Fibroblast of the conjunctiva (primary cell): ENCODE measurements at places on chromosomes 11 and 22.

DNA sequence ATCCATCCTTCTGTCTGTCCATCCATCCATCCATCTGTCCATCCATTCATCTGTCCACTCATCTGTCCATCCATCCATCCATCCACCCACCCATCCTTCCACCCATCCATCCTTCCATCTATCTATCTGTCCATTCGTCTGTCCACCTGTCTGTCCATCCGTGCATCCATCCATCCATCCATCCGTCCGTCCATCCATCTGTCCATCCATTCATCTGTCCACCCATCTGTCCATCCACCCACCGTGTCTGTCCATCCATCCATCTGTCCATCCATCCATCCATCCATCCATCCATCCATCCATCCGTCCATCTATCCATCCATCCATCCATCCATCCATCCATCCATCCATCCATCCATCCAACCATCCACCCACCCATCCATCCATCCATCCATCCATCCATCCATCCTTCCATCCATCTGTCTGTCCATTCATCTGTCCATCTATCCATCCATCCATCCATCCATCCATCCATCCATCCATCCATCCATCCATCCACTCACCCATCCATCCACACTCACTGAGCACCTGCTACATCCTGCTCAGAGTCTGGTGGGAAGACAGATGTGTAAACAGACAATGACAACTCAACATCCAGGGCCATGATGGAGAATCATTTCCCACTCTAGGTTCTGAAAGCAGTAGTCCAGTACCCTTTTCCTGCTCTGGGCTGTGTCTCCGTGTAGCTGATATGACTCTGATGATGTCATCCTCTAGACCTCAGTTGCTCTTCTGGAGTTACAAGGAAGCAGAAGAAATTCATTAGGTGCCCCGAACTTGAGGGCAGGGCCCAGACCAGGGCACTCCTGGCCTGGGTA, 30.8 kb upstream of the MYEOV start:
- DNase-seq: no peak

DNA sequence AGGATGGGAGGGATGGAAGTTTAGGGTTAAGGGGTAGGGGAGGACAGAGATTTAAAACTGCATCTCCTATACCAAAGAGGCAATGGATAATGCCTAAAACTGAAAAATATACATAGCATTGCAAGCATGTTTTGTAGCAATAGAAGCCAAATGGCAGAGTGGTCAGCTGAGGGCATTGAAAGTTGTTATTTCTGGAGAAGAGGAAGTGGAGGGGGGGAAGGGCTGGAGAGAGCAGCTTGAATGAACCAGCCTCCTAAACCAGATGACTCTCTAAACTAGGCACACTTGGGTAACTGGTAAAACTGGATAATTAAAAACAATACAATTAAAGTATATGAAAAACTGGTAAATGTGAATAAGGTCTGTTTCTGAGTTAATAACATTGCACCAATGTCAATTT, 70.3 kb upstream of the TP53I11 start:
- no peak for DNase-seq

GRCh38 chr11:120707663-120708062, 196.1 kb downstream of the GRIK4 start:
- DNase-seq: no peak

DNA sequence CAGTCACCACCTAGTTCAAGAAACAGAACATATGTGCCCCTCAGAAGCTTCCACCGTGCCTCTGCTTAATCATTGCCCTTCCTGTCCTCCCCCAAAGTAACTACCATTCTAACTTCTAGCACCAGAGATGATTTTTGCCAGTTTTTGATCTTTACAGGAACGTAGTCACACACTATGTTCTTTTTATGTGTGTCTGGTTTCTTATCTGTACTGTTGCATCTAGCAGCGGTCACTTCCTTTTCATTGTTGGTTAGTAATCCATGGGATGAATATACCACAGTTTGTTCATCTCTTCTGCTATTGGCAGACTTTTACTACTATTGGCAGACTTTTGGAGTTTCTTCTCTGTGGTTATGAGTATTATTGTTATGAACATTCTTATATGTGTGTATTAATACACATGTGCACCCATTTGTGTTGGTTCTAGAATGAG, 34.6 kb downstream of the SPECC1L start:
- DNase-seq: no peak

- DNase-seq: no peak
Observed at GRCh38 chr22:26097840-26098239, 71.4 kb upstream of the SEZ6L start.

DNA sequence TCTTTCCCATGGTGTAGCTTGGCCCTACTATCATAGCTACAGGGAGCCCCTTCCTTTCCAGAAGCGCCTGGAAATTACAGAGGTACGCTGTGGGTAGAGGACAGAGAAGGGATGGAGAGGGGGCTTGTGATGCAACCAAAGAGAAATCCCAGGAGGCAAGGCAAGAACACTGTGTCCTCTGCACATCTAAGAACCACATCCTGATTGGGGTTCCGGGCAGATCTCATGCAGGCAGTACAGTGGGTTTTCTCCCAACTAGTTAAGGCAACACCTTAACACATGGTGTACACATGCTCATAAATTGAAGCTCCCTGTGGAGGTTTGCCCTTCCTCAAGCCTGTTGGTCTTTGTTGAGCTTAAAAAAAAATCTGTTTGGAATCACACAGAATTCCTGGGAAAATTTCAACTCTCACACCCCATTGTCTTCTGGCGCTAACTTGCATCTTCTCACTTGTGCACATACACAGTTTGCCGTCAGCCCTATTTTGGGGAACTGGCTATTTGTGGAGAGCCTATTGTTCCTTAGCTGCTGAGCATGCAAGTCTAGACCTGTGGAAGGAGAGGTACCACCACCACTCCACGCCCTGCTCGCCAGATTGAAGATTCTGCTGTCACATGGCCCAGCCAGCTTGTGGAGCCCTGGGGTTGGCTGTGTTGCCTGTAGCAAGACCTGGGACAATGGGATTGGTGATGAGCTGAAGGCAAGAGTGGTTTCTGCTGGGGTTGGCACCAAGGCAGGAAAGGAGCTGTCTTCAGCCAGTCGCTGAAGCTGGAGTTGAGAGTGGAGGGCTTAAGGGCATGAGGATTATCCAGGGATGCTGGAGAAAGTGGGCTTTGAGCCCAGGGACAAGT, 52.4 kb downstream of the ALX4 start:
- DNase-seq: no peak

DNA sequence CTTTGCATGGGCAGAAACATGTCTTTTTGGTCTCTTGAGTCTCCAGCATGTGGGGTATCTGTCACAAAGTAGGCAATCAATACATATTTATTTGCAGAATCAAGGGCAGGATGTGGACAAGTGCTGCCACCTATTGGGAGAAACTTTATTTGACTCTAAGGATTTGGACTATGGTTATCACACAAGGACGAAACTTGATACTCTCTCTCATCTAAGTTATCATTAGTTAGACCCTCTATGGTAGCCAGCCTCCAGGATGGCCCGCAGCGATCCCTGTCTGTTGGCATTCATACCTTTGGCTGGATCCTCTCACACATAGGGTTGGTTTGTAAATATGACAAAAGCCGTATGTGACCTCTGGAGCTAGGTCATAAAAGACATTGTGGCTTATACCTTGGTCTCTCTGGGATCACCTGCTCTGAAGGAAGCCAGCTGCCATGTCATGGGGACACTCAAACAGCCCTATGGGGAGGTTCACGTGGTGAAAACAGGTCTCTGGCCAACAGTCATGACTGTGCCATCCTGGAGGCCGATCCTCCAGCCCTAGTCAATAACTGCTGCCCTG, 1.1 kb upstream of the FBXO7 start:
- peak; percentile 49 for DNase-seq

DNA sequence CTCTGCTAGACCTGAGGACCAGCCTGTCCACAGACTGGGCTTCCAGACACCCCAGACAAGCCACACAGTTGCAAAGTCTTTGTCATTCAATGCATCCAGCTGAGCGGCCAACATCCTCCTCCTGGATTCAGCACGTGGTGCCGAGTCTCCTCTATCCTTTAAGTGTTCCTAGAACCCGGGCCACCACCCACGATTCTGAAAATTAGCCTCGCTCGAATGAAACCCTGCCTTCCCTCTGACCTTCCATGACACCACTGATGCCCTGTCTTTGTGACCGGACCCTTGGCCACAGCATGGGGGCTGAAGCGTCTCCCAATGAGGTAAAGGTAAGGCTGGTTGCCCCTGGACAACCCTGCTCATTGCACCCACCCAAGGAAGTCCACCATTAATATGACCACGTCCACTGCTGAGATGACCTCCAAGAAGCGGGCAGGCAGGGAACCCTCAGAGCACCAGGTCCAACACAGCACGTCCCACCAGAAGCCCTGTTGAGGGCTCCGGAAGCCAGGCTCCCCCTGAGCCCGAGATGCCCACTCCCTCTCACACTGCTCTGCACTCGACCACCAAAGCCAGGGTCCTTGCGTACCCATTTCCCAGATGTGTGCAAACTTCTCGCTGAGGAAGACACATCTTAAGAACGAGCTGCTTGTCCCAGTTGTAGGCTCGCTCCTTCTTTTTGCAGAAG, 279.0 kb downstream of the CTTN start:
- no peak for DNase-seq

GRCh38 chr11:12505183-12505582, 127.8 kb downstream of the PARVA start:
- DNase-seq: no peak

DNA sequence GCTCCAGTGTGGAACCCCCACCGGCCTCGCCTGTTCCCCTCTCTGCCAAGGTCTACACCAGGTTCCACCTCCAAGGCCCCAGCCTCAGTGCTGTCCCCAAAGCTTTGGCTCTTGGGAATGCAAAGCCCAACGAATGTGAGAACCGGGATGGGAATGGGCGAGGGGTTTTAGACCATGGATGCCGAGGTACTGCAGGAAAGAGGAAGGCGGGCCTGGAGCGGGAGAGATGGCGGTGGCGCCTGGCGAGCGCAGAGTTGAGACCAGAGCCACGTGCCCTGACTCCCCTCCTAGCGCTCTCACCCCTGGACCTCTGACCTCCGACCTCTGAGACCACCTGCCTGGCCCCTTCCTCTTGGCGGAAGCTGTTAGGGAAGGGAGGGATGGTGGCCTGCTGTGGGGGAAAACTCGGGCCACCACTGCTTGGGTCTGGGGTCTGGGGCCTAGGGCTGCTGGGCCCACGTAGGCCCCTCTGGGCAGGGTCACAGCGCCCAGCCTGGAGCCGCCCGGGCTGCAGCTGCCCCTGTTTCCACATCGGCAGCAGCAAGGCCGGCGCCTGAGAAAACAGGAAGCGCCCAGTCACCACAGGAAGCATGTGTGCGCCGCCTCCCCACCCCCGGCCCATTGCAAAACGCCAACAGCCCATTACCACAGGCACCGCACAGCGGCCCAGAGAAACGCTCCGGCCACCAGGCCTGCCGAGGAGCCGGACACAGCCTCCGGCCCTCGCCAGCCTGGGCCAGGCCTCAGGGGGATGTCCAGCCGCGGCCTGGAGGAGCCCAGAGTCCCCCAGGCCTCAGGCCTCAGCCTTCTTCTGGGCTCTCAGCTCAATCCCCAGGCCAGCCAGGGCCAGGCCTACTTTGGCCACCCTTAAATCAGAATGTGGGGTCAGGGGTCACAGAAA, 13.8 kb upstream of the SLC39A13 start:
- no peak for DNase-seq

DNA sequence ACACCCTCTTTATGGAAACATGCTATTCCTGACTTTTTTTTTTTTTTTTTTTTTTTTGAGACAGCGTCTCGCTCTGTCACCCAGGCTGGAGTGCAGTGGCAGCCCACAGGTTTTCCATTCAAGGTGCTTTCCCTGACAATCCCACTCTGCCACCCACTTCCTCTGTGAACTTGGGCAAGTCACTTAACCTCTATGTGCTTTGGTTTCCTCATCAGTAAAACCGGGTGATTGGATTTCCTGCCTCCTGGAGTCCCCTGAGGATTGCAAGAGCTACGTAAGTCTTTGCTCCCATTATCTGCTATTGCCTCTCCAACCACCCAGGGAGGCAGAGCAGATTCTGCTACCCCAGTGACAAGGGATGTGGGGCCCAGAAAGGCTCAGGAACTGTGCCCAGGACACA, 54.1 kb downstream of the CELSR1 start:
- no peak for DNase-seq

DNA sequence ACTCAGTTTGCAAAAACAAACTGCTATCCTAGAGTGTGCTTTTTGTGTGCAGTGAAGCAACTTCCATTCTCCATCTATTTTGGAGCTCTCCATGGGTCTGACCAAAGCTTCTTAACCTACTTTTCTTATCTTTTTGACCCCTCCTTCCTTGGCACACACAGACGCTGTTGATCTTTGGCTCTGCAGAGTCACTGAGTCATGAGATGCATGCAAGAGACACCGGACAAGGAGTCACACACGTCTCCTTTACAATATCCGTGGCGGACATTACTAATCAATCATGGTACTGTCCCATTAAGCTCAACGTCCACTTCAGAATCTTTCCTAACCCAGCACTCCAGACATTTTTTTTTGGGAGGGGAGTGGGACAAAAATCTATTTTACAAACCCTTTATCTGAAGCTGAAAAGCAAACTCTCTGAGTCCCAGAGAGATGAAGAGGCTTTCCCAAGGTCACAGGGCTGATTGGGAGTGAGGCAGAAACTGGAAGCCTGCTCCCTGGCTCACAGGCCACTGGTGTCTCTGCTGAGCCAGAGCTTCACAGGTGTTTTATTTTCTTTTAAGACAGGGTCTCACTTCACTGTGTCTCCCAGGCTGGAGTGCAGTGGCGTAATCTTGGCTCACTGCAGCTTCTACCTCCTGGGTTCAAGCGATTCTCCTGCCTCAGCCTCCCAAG, 165.8 kb upstream of the SYT13 start:
- DNase-seq: no peak

- peak; percentile 67 for DNase-seq
Observed at GRCh38 chr11:33829430-33830141, 55.3 kb upstream of the FBXO3 start.

- DNase-seq: peak; percentile 73
Observed at GRCh38 chr11:26187639-26188038, 144.3 kb upstream of the ANO3 start.

- DNase-seq: no peak
Observed at GRCh38 chr11:24295360-24295759, 201.5 kb upstream of the LUZP2 start.

DNA sequence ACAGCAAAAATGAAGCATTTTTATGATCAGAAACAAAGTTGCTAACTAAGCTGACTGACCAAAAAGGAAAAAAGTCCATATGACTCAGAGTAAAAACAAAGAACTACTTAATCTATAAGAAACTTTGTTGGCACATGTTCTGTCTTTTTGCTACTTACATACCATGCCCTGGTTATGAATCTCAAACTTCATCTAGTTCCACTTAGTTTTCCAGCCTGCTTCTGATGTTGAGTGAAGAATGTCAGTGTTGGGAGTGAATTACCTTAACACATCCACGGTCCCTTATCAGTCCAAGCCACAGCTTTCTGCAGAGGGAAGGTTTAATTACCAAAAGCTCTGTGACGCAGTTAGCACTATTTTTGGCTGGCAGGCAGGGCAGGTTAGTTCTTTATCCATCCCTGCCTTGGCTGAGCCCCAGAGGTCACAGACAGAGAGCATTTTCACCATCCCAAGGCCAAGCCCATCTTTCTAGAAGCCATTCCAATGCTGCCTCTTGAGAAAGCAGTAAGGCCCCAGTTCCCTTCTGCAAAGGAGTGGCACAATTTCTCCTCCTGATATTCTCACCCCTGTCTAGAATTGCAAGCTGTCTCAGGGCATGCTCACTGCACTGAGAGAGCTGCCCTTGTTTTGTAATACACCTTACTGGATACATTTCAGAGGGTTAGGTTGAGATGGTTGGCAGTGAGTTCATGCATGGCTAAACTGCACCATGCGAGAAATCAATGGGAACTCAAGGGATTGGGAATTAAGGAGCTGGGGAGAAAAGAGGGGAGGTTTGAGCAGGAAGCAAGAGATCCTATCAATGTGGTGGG, 67.1 kb downstream of the SLC1A2 start:
- peak; percentile 65 for DNase-seq
